Stimulated activated CD4-positive, alpha-beta T cell treated with anti-CD3 and anti-CD28 coated beads, Interleukin-2, amount 100 ng/mL, for 24 hours (primary cell): ENCODE measurements at places on chromosomes 11 and 22.

DNA sequence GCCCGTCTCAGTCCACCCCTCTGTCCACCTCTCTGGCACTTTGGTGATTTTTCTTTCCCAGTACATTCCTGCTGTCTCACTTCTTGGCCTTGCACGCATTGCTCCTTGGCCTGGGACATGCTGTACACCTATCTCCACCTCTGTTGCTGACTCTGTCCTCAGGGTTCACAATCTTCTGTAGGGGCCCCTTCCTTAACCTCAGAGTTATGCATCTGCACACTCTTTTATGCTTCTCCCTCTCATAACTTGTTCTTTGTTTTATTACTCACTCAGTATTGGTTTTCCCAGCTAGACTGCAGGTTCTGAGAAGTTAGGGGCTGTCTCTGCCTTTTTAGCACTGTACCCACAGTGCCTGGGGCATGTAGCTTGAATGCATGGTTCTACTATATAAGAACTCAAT lies 139.1 kb upstream of the MTMR2 start:
- no peak for DNase-seq

DNA sequence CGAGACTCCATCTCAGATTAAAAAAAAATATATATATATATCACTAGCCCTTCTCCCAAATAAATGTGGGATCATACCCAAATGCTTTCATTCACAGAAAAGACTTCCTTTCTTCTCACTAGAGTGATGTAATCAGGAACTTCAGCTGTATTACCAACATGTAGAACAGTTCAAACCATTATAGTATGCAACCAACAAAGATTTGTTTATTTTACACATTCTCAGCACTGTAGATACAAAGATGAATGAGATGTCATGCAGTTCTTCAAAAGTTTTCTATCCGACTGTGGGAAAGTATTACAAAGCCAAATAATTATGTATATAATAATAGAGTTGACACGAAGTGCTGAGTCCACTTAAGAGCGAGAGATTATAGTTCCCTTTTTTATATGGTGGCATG lies 22.2 kb upstream of the ZNF143 start:
- no peak for DNase-seq

GRCh38 chr22:41696703-41697102 lies 2.6 kb upstream of the MEI1 start:
- no peak for DNase-seq

GRCh38 chr22:35172442-35172841 lies 84.9 kb upstream of the HMGXB4 start:
- DNase-seq = no peak

GRCh38 chr11:9914064-9914463 lies 250.2 kb downstream of the SWAP70 start:
- DNase-seq = no peak

- no peak for DNase-seq
Measured at GRCh38 chr22:24506802-24507438, 11.8 kb downstream of the UPB1 start.
